ENCODE measurements at places on chromosomes 4 and X.
A peak's percentile ranks its signal among the peaks of the same experiment; 100 is the strongest.

GRCh38 chr4:165754664-165755063 lies 118.4 kb upstream of the TLL1 start:
- no peak for DNase-seq

GRCh38 chr4:24856586-24856985 lies 56.3 kb downstream of the CCDC149 start:
- DNase-seq = peak; percentile 18

GRCh38 chr4:90121676-90122354 lies 5.4 kb upstream of the CCSER1 start:
- DNase-seq = no peak

GRCh38 chr4:2383760-2384159 lies 34.7 kb downstream of the ZFYVE28 start:
- DNase-seq = no peak

GRCh38 chrX:17842769-17843525 lies 18.2 kb downstream of the RAI2 start:
- DNase-seq = no peak

DNA sequence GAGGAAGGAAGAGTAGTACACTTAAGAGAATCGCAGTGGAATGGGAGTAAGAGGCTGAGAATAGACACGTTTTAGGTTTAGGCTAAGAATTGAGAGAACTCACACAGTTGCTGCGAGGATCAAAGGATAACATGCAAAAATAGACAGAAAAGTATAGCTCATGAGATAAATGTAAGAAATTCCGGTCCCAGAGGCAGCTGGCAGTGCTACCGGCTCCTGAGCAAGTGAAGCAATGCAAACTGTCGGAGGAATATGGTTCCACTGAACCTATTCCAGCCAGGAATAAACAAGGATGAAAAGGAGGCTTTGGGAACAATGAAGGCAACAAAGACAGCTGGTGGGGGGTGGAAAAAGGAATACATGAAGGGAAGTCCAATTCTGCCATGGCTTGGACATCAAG lies 191.8 kb downstream of the QDPR start:
- no peak for DNase-seq

GRCh38 chrX:49767236-49767635 lies 61.9 kb upstream of the PAGE4 start:
- no peak for DNase-seq

DNA sequence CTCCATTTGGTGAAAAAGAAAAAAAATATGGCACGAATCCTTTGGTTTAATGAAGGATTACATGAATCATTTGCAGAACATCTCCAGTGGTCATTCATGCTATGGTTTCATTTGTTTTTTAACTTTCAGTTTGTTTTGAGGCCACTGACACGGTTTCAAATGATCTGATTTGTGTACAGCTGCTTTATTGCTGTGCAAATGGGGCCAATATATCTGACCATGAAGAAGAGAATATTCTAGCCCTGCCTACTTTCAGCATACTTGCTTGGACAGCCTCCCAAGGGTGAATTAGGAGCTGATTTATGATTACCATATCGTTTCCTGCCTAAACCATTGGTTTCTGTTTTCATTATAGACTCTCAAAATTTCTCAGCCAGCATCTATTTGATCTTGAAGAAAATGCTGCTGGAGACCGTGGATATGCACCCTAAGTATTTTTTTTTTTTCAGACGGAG lies 30.7 kb downstream of the SPARCL1 start:
- DNase-seq = no peak

DNA sequence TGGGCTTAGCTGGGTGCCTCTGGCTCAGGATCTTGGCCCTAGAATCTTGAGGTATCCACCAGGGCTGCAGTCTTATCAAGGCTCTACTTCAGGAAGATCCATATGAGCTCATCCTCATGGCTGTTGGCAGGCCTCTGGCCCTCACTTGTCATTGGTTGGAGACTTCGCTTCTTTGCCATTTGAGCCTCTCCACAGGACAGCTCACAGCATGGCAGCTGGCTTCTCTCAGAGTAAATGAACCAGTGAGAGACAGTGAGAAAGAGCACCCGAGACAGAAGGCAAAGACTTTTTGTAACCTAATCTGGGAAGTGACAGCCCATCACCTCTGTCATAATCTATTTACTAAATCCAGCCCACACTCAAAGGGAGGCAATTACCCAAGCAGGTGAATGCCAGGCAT lies 236.8 kb downstream of the GPAT3 start:
- peak; percentile 12 for DNase-seq

DNA sequence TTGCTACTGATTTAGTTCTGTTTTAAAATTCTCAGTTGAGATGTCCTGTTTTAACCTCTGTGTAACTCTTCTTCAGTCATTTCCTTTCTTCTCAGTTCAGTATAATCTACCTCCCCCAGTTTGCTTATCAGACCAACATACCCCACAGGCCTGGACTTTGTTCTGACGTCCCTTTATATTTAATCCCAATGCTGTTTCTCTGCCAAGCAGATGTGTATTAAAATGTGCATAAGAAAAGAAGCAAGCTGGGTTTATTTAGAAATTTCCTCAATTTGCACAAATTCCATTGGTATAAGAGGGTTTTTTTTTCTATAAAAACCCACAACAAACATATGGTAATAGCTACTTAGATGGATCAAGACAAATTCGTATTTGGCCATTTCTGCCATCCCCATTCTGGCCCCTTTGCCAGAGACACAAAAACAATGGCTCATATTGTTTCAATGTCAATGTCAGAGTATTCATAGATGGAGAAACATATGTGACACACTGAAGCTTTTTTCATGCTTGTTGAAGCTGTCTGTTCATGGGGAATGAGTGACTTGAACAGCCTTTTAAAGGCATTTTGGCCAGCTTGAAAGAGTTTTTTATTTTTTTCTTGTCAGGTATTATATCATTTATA lies 24.5 kb downstream of the HCCS start:
- no peak for DNase-seq

DNA sequence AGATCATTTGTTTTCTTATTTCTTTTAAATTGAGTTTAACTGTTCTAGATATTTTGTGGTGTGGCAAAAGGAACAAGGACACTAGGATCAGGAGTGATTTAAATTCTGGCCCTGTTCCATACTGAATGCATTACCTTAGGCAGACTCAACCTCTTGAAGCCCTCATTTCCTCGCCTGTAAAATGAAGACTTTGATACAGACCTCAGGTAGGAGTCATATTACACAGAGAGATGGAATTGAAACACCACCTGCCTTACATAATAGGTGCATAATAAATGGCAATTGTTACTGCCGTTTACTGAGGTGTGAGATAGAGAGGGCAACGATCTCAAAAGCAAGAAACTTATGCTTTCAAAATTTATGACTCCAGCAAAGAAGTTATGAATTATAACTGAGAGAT lies 28.2 kb upstream of the RASSF6 start:
- DNase-seq = no peak

- DNase-seq = peak; percentile 33
Measured at GRCh38 chrX:53073115-53073586, 9.0 kb upstream of the TSPYL2 start.

DNA sequence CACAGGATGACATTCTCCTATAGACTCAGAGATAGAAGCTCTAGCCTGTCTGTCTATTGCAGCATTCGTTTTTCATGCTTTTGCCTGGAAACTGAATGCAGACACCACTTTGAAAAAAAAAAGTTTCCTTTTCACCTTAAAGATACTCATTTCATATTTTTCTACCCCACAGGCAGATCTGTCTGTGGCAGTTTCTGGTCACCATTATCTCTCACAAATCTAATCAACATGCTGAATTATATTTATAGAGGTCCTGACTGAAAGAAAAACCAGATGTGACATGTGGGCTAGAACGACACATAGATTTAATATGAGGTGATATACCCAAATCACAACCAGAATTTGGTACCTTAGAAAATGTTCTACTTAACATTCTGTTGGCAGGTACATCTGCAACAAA lies 28.2 kb downstream of the ADGRG4 start:
- no peak for DNase-seq

DNA sequence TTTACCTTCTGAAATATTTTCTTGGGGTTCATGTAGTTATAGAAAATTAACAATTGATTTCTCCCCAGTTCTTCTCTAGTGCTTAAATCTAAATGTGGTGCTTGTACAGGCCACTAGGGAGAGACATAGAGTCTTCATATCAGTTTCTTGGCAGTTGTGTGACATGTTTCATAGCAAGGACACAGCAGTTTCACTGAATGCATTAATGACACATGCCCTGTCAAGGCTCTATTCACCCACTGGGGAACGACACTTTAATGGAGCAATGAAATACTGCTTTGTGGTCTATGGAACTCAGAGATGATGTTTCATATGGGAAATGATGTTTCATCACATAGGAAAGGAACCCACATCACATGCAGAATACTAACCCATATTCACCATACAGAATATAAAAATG lies 2.8 kb downstream of the VEGFC start:
- DNase-seq = peak; percentile 54

DNA sequence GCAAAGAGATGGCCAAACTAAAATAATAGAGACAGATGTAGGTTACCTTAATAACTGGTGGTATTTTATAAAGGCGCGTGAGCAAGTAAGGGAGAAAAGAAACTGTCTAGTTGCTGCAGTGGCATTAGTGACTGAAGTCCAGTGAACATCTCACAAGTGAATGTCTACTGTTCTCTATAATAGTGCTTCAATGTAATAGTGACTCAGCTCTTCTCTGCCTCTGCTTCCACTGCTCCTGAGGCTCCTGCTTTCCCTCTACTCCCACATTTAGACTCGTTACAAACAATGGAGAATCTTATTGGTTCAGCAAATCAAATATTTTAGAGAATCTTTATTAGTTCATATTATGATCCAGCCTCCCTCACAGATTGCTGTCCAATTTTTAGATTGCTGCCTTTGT lies 779.1 kb upstream of the HTR2C start:
- DNase-seq = no peak

- peak; percentile 8 for DNase-seq
Measured at GRCh38 chrX:30283456-30284200, 25.6 kb downstream of the NR0B1 start.

- peak; percentile 79 for DNase-seq
Measured at GRCh38 chrX:47619486-47620302, at the start of gene SYN1. TSS of gene SYN1 (minus strand) at chrX:47619857. CDS start at chrX:47619728, 129 bp downstream.

- peak; percentile 44 for DNase-seq
Measured at GRCh38 chr4:128310266-128310697, 22.7 kb upstream of the PGRMC2 start.

DNA sequence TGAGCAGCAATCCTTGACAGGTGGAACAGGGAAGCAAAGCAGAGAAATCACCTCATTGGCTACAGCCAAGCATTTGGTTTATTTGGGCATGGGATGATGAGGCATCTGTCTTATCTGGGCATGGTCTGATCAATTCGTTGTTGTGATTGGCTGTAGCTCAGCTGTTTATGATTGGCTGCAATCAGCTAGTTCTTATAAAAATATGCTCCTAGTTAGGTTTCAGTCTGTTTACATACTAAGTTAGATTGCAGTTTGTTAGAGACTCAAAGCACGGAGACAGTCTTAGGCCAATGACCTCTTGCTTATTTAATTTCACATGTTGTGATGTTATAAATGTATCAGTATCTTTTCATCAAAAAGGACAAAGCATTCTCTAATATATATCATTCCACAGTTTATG lies 312.0 kb downstream of the PDGFC start:
- no peak for DNase-seq

- DNase-seq = no peak
Measured at GRCh38 chr4:26964512-26964911, 103.9 kb downstream of the STIM2 start.

GRCh38 chr4:138696058-138696457 lies 319.5 kb upstream of the NOCT start:
- DNase-seq = no peak

GRCh38 chr4:123455360-123455759 lies 58.8 kb downstream of the SPRY1 start:
- DNase-seq = no peak

- no peak for DNase-seq
Measured at GRCh38 chr4:108372681-108373080, 203.9 kb upstream of the LEF1 start.

GRCh38 chrX:12753366-12753765 lies 37.8 kb upstream of the PRPS2 start:
- DNase-seq = no peak

- DNase-seq = peak; percentile 69
Measured at GRCh38 chr4:3836756-3837601, 70.8 kb downstream of the ADRA2C start.

DNA sequence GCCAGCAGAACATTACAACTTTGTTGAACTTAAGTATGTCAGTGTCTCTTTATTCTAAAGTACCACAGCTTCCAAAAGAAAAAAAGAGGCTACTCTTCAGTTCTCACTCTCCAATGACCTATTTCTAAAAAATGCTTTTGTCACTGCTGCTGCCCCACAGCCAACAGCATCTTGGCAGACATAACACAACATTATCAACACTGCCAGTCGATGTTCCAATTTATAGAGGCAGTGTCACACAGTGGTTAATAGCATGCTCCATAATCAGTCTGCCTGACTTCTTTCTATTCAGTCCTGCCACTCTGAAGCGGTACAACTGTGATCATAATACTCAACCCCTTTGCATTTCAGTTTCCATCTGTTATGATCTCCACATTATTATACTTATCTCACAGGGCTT lies 69.2 kb downstream of the PLS3 start:
- DNase-seq = no peak

GRCh38 chrX:45747905-45748304 lies 547.2 kb upstream of the DIPK2B start:
- DNase-seq = no peak

DNA sequence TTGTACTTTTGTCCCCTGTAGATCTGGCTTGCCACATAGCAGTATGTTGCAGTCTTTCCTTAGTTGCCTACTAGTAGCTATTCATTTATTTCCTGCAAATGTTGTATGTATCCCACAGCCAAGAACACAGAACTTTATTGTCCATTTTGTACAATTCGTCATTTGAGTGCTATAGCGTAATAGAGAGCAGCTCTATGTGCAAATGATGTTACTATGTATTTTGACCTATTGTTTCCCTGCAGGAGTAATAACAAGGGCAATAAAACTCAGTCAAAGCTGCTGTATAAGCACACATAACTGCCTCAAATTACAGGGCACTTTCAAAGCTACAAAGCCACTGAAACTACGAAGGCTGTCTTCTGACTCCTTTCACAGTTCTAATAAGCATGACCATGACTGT lies 48.1 kb downstream of the NRK start:
- no peak for DNase-seq

GRCh38 chr4:76679691-76680090 lies 218.3 kb downstream of the SOWAHB start:
- no peak for DNase-seq

- no peak for DNase-seq
Measured at GRCh38 chr4:17894421-17894820, 83.6 kb downstream of the NCAPG start.

- peak; percentile 42 for DNase-seq
Measured at GRCh38 chrX:118495958-118496762, 545 bp downstream of the DOCK11 start.

All from GM23338 (cell line).